CD4-positive, alpha-beta T cell treated with Interleukin-2 at 100 ng/mL for 4 hours (primary cell): ENCODE measurements at places on chromosomes 4 and X.

DNA sequence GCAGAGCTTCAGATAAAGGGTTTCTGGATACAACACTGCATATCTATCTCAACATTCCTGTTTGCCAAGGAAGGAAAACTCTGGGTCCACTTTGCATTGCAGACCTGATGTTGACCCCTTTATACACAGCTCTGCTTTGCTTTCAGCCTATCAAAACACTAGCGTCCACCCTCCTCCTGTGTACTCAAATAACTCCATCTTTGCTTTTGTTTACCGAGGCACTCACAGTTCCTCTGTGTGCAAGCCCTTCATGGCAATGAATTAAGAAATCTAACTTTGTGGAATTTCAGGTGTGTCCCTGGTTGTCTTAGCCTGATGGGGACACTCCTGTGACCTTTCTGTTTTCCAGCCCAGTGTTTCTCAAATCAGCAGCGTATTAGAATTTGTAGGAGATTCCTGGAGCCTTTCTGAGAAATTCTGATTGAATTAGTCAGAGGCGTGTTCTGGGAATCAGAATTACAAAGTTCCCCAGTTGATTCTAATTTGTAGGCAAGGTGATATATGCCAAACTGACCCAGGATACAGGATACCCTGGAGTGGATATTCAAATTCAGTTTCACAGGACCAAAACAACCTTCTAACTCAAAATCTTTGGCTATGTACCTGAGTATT, 68.6 kb downstream of the DTHD1 start:
- no peak for DNase-seq

DNA sequence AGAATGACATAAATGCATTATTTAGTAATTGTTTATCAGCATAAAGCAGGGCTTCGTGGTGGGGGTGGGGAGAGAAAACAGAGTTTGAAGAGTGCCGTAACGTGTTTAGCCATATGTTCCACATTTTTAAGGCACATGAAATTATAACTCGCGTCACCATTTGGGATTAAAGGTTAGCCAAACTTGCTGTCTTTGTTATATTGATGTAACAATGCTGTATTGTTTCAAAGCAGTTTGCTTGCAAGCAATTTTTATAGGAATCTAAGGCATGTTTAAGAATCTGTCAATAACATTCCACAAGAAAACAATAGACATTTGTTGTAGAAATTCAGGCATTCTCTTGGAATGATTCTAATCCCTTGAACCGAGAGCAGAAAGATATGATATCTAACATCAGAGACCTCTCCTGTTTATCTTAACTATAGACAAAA, 78.3 kb downstream of the CLDN22 start:
- no peak for DNase-seq

- no peak for DNase-seq
Observed at GRCh38 chrX:49184294-49185281, 1.6 kb downstream of the PRICKLE3 start.

DNA sequence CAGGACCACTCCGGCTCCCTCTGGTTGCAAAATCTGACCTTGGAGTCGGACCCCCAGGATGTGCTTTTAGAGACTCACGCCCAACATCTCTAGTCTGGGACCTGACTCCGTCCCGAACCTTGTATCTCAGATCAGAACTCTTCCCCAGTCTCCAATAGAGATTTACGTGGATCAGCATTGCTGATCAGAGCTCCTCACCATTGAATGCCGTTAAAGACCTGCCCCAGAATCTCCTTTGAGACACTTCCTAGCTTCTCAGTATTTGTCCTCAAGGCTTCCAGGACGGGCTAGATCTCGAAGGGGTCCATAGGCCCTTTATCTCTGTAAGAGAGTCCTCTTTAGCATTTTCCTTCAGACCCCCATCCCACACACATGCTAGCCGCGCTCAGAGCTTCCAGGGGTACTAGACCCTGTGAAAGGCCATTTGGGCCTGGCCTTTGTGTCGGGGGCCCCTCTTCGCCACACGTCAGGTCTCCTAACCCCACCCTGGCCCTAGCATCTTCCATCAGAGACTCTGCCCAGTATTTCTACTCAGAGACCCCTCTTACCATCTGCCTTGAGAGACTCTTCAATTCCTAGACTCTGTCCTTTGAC, 662 bp downstream of the UBA1 start:
- no peak for DNase-seq

DNA sequence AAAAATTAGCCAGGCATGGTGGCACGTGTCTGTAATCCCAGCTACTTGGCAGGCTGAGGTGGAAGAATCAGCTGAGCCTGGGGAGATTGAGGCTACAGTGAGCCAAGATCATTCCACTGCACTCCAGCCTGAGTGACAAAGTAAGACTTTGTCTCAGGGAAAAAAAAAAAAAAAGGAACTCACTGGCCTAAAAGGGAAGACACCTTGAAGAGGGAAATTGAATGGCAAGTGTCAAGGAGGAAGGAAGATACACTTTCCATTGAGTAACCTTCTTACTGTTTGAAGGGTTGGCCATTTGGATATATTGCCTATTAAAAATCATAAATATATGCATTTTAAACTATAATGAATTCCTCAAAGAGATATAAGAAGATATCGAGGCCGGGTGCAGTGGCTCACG, 147.5 kb upstream of the FAM241A start:
- no peak for DNase-seq

DNA sequence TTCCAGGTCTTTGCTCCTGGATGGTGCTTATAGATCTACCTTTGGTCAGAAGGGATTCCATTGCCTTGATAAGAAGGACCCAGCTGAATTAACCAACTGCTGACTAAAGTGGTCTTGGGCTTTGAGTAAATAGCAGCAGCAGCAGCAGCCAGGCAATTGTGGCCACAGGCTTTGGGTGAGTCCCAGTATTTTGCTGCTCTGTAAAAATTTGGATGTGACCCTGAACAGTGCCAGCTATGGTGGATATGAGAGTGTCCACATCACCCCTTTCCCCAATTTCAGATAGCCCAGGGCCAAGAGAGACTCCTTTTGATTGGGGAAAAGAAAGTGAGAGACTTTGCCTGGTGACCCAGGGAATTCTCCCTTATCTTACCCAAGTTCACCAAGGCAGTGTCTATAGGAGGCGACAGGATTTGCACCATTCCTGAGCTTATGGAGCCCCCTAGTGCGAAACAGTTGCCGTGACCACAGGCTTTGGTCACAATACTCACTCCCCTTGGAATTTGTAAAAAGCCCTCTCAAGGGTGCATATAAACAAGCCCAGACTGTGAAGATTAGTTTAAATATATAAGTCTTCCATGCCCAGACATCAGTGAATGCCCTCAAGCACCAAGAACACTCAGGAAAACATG, 518.0 kb downstream of the TMA16 start:
- peak; percentile 18 for DNase-seq

DNA sequence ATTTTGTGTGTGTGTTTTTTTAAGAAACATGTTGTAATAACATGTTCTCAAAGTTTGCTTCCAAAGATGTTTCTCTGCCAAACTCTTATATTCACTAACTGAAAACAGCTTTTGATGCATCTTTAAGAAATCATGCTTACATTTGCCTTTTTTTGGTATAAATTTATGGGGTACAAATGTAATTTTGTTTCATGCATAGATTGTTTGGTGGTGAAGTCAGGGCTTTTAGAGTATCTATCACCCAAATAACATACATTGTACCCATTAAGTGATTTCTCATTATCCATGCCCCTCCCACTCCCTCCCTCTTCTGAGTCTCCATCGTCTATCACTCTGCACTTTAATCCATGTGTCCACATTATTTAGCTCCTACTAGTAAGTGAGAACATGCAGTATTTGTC, 30.8 kb downstream of the SPINK2 start:
- DNase-seq: no peak

DNA sequence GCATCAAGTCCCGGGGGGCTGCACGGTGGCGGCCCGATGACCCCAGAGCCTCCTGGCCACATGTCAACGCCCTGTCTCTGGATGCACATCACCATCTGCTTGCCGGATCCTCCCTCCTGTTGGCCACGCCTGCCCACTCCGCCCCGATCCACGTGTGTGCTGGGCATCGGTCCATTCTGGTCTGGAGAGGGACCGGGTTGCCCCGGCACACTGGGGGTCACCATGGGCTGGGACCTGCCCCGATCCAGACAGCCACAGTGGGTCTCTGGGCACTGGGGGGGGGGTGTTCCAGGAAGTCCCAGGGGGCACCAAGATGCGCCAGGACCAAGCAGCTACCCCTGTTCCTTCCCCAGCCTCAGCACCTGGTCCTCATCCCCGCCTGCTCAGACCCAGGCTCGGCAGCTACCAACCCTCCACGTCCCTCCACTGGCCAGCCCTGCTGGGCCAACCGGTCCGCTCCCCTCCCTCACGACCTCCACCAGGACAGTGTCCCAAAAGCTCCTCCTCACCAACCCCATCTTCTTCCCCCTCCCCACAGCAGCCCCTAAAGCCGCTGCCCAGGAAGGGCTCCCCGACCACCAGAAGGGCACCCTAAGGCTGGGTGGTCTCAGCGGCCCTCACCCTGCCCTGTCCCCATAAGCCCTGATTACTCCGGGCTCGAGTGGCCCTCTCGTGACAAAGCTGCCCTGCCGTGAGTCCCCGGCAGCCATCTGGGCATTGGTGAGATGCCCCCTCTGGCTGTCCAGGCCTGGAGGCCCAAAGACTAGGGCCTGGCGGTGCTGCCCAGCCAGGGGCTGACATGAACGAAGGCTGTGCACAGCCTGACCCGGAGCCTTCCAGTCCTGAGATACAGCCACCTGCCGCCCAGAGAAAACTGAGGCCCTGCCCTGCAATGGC, 4.6 kb downstream of the CTBP1 start:
- DNase-seq: no peak

DNA sequence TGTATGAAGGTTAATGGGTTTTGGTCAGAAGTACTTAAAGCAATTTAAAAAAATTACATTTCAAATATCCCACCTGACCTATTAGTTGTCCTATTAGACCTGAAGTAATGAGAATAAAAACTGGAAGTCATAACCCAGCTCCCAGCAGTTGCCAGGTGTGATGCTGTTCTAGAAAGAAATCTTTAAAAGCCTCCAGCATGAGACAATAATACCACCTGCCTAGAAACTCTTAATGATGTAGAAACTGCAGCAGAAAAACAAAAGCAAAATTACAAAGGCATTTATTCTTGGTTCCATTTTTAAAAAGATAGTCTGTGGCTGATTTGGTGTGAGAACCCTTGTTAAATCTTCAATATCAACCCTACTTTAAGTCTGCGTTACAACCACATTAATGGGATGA, 1137.7 kb upstream of the TENM3 start:
- no peak for DNase-seq

GRCh38 chrX:104166735-104167436, 633 bp downstream of the FAM199X start:
- no peak for DNase-seq

DNA sequence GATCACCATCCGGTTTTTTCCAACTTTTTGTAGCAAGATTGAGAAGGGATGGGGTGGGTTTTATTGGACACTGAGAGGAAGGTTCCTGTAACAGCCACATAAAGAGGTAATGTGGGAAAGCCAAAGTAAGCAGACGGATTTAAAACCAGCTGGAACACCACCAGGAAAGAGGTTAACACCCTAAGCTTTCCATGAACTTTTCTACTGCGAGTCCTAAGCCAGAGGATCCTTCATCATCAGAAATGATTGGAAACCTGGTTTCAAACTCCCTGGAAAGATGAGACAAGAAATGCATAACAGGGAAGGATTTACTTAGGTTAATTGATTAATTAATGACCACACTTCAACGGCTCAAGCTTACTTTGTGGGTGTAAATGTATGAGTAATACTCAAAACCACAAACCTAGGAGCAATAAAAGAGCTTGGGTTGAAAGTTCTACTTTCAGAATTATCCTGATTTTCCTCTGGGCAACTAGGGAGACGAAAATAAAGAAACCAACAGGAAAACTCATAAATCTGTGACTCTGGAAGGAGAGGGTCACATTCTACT, 91.5 kb downstream of the COX18 start:
- DNase-seq: no peak

- DNase-seq: no peak
Observed at GRCh38 chr4:149889991-149890390, 74.3 kb upstream of the IQCM start.

DNA sequence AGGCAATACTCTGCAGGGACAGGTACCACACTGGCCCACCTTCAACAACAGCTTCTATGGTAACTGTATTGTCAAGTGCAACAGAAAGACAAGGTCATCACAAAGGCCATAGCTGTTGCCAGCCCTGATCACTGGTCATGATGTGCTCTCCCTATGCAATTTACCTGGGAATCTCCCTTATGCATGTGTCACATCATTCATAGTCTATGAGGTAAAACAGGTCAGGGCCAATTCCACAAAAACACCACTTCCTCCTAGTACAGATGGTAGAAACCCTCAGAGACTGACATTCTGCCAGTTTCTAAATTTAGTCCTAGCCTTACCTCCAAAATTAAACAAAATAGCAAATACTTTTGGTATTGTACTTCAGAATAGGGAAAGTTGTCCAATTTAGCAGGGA, 132.8 kb downstream of the MGST2 start:
- no peak for DNase-seq

GRCh38 chr4:143382596-143382995, 45.9 kb downstream of the GAB1 start:
- DNase-seq: no peak

- DNase-seq: no peak
Observed at GRCh38 chr4:162347842-162348213, 184.0 kb upstream of the FSTL5 start.

DNA sequence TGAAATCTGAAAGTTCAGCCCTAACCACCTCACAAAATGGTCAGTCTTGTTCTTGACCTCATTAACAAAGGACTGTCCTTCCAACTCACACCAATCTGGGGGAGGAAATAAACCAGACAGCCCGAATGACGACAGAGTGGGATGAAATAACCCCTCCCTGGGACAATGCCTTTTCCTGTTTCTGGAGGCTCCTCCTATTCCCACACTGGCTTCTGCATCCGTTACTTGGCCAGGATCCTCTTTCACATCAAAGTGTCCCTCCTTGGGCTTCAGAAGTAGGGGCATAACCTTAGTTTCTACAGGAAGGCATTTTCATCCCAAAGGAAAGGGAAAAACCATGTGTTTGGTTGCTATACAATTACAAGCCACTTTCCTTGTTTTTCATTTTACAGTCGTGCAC, 59.8 kb upstream of the RPL34 start:
- DNase-seq: no peak

GRCh38 chr4:48667148-48667547, 112.9 kb downstream of the FRYL start:
- DNase-seq: no peak

DNA sequence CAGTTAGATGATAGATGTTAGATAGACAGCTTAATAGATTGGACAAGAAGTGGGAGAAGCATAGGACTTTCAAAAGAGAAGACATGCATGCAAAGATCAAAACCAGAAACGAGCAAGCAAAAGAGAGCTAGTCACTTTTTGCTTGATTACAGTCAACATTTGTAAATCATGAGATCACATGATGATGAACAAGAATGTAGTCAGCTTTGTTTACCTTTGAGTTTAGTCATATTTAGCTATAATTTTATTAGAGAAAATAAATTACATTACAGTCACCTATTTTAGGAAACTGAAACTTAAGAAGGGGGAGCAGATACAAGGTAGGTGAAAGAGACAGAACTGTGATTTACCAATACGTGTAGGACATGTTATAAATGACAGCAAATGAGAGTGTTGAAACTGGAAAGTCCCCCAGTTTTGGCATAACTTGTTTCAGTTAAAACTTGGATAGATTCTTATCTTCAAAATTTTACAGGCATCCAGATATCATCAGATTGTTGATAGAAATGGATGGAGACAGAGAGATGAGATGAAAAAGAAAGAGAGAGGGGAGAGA, 1083.1 kb upstream of the PCDH10 start:
- no peak for DNase-seq

GRCh38 chrX:40465735-40466551, 114.8 kb upstream of the ATP6AP2 start:
- DNase-seq: no peak

GRCh38 chr4:8319731-8320385, 50.3 kb downstream of the HTRA3 start:
- DNase-seq: no peak
